Substantia nigra (tissue), 51 donors: ENCODE measurements at places on chromosomes 5 and 9.

GRCh38 chr9:133914442-133915342 is 77.4 kb downstream of the VAV2 start:
- no peak for DNase-seq

DNA sequence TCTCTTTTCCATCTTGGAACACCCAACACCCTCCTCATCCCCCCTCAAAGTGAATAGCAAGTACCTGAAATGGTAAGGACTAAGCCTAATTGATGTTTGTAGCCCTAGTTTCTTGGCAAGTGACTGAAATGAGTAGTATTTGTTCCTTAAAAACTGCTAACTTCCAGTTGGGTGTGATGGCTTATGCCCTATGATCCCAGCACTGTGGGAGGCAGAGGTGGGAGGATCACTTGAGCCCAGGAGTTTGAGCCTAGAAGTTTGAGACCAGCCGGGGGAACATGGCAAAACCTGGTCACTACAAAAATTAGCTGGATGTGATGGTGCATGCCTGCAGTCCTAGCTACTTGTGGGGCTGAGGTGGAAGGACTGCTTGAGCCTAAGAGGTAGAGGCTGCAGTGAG is 44.1 kb downstream of the ZFR start:
- no peak for DNase-seq

DNA sequence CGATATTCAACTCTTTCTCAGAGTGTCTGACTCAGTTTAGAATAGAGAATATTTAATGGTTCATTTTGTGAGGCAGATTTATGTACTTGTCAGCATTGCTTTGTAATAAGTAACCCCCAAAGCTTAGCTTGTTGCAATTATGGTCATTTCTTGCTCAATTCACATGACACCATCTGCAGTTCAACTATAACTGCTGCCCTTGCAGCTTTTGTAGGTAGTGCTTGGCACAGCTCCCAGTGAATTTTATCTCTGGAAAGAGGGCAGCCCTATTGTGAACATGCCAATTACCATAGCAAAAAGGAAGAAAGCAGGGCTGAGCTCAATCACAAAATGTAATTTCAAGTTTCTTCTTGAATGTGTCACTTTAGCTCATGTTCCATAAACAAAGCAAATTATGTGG is 1587.7 kb upstream of the ACO1 start:
- DNase-seq, result no peak

DNA sequence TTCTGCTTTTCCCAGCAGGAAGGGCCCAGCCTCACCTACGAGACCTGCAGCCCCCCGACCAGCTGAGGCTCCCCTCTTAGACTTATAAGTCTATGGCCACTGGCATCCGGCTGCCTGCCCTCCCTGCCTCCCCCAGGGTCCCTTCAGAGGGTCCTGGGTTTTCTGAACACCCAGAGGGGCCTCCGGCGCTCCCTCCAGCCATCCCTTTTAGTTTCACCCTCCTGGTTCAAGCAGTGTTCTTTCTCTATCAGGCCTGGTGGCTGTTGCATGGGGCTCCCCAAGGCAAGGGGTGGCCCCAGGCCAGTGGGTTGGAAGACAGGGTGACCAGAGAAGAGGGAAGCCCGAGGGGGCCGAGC is 21.8 kb downstream of the GOLGA2 start:
- no peak for DNase-seq

DNA sequence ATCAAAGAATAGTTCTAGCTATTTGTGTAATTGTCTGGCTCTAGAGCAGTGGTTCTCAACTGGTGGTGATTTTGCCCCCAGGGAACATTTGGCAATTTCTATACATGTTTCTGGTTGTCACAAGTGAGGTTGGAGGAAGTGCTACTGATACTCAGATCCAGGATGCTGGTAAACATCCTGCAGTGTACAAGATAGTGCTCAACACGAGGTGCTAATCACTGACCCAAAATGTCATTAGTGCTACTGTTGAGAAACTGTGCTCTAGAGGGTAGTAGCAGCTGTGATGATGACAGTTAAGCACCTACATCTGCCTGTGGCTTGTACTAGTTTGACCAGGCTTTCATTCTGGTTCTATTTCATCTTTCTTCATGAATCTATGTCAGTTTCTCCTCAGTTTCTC is 22.1 kb downstream of the LRRC19 start:
- DNase-seq, result no peak

GRCh38 chr9:110187126-110187525 is 20.8 kb downstream of the C9orf152 start:
- no peak for DNase-seq

GRCh38 chr9:138100711-138101350 is 223.2 kb downstream of the CACNA1B start:
- DNase-seq, result no peak

GRCh38 chr9:91777292-91777830 is 172.7 kb downstream of the ROR2 start:
- DNase-seq, result no peak

- no peak for DNase-seq
These were observed 22.3 kb downstream of the RFK start for GRCh38 chr9:76371901-76372300.

DNA sequence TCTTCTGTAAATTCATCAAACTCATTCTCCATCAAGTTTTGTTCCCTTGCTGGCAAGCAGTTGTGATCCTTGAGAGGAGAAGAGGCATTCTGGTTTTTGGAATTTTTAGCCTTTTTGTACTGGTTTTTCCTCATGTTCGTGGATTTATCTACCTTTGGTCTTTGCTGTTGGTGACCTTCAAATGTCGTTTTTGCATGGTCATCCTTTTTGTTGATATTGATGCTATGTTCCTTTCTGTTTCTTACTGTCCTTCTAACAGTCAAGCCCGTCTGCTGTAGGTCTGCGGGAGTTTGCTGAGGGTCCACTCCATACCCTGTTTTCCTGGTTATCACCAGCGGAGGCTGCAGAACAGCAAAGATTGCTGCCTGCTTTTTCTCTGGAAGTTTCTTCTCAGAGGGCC is 140.9 kb downstream of the RPS23 start:
- DNase-seq, result no peak

GRCh38 chr9:88828492-88828974 is 162.7 kb upstream of the S1PR3 start:
- DNase-seq, result no peak

DNA sequence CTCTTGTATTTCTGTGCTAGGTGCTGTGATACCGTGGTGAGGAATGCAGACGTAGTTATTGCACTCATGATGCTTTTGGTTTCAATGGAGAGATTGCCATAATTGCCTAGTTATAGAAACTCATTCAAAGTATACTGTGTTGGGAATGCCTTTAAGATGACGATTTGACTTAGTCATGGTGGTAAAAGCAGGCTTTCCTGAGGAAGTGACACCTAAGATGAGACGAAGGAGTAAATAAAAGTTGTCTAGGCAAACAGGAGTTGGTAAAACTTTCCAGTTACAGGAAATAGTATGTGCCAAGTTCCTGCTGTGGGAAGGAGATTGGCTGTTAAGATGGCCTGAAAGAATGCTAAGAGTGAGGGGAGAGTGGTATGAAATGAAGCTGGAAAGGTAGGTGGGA is 48.1 kb downstream of the FOCAD start:
- no peak for DNase-seq

GRCh38 chr9:2923766-2924379 is 80.0 kb upstream of the PUM3 start:
- DNase-seq, result no peak

- no peak for DNase-seq
These were observed 73.8 kb downstream of the MRPL36 start for GRCh38 chr5:1725641-1726468.

- no peak for DNase-seq
These were observed 6.1 kb upstream of the EMB start for GRCh38 chr5:50447228-50447627.

GRCh38 chr9:77587042-77587441 is 61.1 kb downstream of the GNA14 start:
- DNase-seq, result no peak

DNA sequence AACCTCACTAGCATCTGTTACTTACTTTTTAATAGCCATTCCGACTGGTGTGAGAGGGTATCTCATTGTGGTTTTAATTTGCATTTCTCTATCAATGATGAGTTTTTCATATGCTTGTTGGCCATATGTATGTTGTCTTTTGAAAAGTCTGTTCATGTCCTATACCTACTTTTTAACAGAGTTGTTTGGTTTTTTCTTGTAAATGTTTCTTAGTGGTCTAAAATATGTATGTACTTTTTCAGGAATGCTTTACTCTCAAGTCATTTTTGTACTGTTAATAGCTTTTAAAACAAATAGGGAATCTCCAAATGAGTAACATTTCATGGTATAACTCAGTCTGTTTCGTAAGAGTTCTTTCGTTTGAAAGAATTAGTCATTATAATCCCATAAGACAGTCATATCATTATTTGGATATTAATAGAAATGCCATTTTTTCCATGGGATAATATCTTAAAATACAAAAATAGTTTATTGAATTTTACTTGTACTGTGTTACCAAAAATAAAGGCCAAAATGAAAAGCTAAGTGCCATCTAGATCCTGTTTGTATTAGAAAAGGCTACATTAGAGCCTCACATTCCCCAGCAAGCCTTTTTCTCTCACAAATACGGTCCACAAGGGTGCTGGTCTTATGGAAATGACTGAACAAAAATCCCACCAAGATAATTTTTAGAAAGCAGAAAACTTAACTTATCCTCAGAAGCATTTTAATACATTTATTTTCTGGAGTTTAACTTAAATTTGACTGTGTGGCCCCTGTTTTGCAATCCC is 247.7 kb downstream of the PJA2 start:
- no peak for DNase-seq

- DNase-seq, result no peak
These were observed 80.3 kb downstream of the SLCO6A1 start for GRCh38 chr5:102418531-102418930.

DNA sequence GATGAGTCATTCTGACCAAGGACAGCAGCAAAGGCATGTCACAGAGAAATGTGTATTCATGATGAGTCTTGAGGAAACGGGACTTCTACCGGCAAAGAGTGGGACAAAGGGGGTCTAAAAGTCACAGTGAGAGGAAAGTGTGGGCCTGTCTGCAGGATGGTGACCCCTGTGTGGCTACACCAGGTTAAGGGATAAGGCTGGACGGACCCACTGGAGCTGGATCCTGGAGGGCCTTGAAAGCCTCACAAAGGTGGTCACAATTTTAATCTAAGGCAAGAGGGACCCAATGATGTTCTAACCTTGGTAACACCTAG is 176.5 kb downstream of the CDK5RAP2 start:
- no peak for DNase-seq

GRCh38 chr9:121206516-121207370 is 5.1 kb upstream of the RAB14 start:
- no peak for DNase-seq

DNA sequence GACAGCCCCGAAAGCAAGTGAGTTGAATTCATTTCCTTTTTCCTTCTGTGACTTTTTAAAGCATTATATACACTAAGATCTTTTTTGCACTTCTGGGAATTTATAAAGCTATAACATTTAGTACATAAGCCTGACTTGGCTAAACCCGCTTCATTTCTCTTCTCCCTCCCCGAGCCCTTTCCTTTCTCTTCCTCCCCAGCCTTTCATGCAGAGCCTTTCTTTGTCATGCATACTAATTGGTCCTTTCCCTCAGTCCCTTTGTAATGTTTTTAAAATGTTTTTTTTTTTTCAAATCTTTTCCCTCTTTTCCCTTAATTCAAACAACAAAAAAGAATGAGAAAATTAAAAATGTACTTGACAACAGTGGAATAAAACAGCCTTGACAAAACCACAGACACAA is 246.4 kb downstream of the PSAT1 start:
- no peak for DNase-seq

GRCh38 chr5:37598733-37599132 is 219.6 kb downstream of the WDR70 start:
- DNase-seq, result no peak

DNA sequence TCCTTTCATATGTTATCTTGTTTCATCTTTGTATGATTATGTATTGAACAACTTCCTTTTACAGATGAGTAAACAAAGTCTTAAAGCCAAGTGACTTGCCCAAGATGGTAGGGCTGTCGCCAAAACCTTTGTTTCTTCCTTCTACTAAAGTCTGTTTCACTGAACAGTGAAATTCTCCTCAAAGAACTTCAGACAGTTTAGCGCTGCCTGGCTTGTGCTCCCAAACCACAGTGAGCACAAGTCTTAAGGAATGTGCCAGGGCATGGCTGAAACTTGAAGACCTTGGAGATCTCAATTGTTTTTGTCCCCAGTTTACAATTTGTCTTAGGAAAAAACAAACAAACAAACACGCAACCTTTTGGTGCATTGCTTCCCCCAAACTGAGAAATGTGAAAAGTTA is 273.5 kb downstream of the CRB2 start:
- DNase-seq, result no peak

DNA sequence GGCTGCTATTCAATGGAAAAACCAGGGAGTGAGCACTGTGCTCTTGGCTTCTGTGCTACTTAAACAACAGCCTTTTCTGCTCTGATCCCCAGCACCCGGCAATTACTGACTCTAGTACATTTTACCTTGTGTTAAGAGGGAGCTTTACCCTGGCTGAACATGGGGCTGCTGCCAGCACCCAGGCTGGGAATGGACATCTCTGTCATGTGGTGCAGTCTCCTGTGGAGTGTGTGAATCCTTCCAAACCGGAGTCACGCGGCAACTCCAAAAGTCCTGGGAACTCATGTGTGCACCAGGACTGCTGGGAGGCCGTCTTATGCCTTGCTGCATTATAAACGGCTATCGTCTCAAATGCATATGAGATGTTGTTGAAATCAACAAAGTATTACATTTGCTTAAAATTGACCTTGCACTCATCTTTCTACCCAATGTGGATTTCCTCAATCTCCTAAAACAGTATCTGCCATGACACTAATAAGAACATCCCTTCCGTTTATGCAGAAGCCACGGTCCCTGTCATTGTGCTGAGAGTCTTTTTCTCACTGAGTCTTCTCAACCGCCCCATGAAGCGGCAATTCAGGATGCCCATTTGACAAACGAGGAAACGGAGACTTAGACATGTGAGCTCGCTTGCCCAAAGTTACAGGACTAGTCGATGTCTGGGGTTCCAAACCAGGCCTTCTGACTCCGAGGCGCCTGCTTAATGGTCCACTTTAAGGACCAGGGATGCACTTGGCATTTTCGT is 884 bp upstream of the GSN start:
- DNase-seq, result no peak

- no peak for DNase-seq
These were observed 691 bp downstream of the THBS4 start for GRCh38 chr5:80035839-80036238.

DNA sequence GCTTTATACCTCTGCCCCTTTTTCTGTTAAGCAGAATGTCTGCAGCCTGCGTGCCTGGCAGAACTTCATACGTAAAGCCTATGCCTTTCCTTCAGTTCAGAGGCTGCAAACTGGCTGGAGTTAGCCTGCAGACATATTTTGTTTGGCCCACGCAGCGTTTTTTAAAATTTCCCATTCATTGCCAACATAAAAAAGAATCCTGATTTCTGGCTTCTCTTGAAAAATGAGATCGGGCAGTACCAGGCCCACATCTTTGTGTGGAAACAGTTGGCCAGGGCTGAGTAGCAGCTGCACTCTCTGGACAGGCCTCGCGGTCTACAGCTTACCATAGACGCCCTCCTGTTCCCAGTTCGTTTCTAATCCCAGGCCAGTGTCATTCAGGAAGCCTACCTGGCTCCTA is 104.4 kb downstream of the SMARCA2 start:
- no peak for DNase-seq
